NAMALWA (cell line): ENCODE measurements at places on chromosomes 2 and 18.

DNA sequence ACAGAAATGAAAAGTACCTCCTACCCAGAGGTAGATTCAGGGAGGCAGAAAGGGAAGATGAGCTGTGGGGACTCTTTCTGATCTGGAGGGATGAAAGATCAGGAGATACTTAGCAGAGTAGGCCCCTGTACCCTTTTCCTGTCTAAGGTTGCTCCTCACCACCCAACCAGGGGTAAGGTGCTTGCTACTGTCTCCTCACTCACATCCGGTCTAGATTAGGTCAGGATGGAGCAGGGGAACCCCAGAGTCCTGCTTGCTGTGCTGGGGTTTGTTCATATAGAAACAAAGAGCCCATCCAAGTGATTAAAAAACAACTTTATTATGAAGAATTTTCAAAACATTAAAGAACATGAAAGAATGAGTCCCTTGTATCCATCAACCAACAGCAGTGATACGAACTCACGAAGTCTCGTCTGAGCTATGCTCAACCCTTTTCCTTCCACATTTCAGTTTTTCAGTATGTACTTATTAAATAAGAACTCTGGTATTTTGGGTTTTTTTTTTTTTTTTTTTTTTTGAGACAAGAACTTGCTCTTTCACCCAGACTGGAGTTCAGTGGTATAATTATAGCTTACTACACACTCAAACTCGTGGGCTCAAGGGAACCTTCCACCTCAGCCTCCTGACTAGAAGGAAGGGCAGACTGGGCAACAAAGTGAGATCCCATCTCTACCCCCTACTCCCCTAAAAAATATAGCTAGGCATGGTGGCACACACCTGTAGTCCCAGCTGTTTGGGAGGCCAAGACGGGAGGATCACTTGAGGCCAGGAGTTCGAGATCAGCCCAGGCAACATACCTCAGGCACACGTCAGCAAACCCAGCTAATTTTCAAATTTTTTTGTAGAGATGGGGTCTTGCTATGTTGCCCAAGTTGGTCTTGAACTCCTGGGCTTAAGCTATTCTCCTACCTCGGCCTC is 28.5 kb upstream of the MCFD2 start:
- DNase-seq, result peak; percentile 42

DNA sequence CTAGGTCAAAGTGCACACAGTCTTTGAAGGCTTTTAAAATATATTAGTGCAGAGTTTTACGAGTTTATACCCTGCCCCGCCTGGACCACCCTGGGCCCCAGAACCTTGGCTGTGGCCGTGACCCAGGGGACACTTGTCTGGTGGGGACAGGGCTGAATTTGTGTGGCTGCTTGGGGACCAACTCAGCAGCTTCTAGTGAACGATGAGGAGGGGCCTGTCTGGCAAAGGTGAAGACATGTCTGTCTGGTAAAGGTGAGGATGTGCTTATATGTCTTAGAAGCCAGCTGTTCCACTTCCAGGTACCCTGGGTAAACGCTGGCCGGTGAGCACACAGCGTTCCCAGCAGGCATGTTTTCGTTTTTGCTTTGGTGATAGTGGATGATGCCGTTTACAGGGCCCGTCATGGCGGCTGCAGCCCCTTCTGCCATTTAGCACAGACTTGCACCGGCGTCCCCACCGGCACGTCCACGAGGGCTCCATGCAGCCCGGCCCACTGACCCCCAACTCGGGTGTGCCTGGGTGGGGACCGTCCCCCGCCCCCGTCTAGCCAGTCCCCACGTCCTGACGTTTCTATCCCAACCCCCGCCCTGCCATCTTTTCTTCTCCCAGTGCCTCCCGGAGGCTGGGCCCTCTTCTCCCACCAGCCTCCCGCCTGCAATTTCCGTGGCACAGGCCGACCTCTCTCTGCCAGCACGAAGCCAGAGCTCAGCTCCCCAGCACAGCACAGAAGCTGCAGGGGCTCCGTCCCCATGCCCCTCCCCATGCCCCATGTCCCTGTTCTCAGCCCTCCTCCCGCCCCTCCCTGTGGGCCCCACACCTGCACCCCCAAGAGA is 67.8 kb downstream of the SLC66A2 start:
- DNase-seq, result no peak

GRCh38 chr2:113268621-113269360 is 9.9 kb downstream of the PAX8 start:
- DNase-seq, result no peak

DNA sequence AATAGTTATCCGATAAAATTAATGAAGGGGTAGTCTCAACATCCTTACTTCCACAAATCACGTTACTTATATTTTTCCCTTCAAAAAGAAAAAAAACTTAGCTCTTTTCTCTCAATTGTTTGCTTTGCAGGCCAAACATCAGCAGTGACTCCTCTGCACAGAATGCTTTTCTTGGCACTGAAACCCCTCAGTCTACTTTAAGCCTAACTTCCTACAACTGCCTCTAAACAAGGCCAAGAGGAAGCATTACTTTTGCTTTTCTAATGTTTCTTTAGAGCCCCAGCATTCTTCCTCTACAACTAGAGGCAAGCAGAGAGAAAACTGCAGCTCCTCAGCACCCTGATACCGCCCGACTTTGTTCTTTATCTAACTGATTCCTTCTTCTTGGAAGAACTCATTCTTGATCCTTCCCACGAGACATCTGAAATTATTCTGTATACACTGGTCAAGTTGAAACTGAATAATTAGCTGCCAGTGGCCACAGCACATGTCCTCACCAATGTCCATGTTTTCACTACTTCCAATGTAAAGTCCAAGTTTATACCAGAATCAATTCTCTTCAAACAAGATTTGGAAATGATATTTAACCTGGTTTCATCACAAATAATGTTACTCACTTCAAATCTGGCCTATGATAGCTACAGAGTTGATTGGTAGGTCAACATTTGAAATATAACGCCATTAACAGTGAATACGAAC is 55.3 kb downstream of the DTNB start:
- DNase-seq, result no peak

DNA sequence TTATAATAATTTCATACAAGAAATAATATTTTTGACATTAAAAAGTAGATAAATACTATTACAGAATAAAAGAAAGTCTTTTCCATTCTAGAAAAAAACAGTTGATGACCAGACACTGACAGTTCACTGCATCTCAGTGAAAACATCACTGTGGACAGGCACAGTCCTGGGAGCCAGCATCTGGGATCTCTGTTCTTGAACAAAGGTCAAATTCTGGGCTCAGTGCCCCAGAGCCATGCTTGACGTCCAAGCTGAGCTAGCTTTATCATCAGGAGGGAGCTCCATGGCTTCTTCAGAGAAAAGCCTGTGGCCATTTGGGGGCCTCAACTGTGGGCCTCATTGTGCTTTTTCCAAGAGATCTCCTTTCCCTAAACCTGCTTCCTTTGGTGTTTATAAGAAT is 86.1 kb upstream of the SRD5A2 start:
- DNase-seq, result no peak

GRCh38 chr2:36611316-36611990 is 13.5 kb upstream of the FEZ2 start:
- no peak for DNase-seq

DNA sequence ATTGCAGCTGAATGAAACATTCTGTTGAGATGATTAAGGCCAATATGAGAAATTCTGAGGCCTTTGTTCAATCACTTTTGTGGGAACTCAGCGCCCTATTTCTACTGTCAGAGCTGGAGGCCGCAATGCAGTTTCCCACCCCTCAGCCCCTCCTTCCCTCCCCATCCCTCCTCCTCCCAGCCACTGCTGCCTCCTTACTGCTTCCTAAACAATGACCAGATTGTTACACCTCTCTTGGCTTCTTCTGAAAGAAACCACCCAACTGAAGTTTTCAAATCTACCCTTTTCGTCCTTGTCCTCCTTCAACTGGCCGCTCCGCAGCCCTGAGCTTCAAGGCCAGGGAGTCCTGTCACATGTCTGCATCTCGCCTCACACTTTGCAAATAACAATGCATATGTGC is 36.7 kb upstream of the MAPK4 start:
- no peak for DNase-seq

DNA sequence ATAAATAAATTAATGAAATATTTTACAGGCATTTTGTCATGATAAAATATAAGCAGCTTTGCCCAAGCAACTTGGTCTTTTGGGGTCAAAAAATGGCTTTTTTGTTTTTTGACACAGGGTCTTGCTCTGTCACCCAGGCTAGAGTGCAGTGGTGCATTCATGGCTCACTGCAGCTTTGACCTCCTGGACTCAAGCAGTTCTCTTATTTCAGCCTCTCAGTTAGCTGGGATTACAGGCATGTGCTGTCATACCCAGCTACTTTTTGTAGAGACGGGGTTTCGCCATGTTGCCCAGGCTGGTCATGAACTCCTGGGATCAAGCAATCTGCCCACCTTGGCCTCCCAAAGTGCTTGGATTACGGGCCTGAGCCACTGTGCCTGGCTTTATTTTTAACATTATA is 51.0 kb downstream of the ABI2 start:
- DNase-seq, result no peak

GRCh38 chr18:57942493-57942892 is 101.5 kb upstream of the NEDD4L start:
- no peak for DNase-seq

DNA sequence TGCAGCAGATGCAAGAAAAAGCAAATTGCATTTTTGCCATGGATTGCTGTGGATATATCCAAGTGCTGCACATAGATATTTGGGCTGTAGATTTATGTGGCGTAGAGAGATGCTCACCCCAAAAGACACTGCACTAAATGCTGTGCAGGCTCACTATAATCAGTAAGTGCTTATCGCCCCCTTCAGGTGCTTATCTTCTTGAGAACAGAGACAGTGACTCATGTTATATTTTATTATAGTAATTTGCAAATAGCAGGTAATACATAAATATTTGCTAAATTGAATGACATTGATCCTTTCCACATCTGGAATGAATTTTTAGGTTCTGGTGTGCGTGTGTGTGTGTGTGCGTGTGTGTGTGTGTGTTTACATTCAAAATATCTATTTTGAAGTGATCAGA is 36.8 kb upstream of the PLEKHM3 start:
- DNase-seq, result peak; percentile 69

- DNase-seq, result no peak
These were observed 179.4 kb upstream of the ARL4C start for GRCh38 chr2:234676109-234676782.

DNA sequence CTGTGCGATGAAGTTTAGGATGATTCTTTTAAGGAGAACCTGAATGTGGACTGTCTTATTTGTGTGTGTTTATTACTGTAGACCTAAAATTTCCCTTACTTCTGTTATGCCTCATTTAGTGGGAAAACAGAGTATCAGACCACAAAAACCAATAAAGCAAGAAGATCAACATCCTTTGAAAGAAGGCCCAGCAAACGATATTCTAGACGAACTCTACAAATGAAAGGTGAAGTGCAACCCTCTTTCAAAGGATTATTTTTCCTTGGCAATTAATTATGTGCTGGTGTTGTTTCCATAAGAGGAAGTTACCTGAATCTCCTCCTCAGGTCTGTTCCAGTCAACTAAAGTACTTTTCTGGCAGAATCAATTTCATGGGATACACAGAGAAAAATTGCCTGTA is 78.6 kb downstream of the EPB41L5 start:
- DNase-seq, result no peak

- DNase-seq, result peak; percentile 70
These were observed 6.3 kb downstream of the MEX3C start for GRCh38 chr18:51191128-51191717.

DNA sequence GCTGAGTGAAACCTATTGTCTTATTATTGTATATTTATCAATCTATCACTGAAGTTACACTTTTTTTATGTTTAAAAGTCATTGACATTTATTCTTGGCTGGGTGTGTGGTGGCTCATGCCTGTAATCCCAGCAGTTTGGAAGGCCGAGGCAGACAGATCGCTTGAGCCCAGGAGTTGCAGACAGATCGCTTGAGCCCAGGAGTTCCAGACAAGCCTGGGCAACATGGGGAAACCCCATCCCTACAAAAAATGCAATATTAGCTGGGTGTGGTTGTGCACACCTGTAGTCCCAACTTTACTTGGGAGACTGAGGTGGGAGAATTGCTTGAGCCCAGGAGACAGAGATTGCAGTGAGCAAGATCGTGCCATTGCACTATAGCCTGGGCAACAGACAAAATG is 97.8 kb downstream of the EPC2 start:
- DNase-seq, result no peak

- DNase-seq, result peak; percentile 72
These were observed 122.5 kb downstream of the PLA2R1 start for GRCh38 chr2:159939946-159940345.

DNA sequence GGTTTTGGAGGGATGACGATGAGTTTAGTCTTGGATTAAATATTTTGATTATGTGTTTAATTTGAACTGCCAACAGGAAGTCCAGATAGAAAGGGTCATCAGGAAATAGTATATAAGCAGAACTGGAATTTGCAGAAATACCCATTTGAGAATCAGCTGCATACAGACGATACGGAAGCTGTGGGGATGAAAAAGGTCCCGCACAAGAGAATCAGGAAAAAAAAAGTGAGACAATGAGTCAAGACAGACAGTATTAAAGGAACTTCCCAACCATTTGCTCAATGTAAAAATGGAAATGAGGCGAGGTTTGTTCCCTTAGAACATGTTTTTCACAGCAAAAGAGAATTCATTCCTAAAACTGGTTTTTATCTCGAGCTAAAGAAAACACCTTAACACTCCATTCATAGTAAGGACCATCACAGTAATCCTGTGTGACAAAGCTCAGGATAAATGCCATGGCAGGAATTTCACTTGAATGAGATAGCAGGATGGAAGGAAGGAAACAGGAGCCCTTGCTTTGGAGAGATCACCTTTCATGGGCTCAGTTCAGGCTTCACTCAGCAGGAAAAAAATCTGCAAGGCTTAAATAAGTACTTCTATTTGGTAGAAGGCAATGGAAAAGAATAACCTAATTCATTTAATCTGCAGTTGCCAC is 29.3 kb downstream of the BCL2 start:
- DNase-seq, result no peak

DNA sequence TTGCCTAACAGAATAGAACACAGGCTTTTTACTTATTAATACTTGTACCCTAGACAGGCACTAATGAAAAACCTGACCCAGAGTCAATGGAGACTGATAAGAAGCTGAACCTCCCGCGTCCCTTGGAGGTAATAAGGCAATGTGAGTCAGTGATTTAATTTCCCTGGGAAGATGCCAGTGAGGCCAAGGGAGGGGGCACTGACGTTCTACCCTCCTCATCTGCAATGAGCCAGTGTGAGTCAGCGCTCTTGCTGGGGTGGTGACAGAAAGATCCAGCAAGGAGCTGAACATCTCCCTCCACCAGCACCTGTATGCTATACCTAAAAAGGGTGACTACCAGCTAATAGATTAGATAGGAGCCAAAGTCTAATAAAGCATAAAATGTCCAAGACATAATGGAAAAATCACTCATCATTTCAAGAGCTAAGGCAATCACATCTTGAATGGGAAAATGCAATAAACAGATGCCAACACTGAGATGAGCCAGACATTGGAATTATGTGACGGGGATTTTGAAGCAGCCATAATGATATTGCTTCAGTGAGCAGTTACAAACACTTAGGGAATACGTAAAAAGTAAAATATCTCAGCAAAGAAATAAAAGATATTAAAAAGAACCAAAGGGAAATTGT is 116.9 kb downstream of the TPGS2 start:
- DNase-seq, result no peak

- no peak for DNase-seq
These were observed 17.2 kb upstream of the TMEM200C start for GRCh38 chr18:5912566-5912965.

- DNase-seq, result no peak
These were observed 33.6 kb downstream of the ATOH8 start for GRCh38 chr2:85787282-85787980.

- DNase-seq, result no peak
These were observed 441.3 kb downstream of the RND3 start for GRCh38 chr2:150046211-150046610.
